ENCODE measurements at places on chromosomes 3 and 15. TPM values are rescaled to one million over a fixed set of nuclear protein-coding genes. Genes with fewer than 3 reads are reported as not detected.

Gene MST1R
- total RNA-seq, result 5.6 TPM

Gene FETUB
- total RNA-seq, result 0.36 TPM

Gene AP2M1
- total RNA-seq, result 274 TPM

Gene ACOX2
- 1.7 TPM for total RNA-seq

Gene ZNF621
- 5.1 TPM for total RNA-seq

Gene SOX14
- not detected for total RNA-seq

Gene SLC27A2
- total RNA-seq, result 6.0 TPM

Gene PLS1
- 36.4 TPM for total RNA-seq

Gene MEX3B
- total RNA-seq, result 4.7 TPM

Gene PLCL2
- 3.5 TPM for total RNA-seq

Gene PLA1A
- total RNA-seq, result 0.14 TPM

Gene GOLGA6L4
- 0.36 TPM for total RNA-seq

Gene EBLN2
- 1.7 TPM for total RNA-seq

Gene PDZRN3
- 0.22 TPM for total RNA-seq

Gene TMEM202
- not detected for total RNA-seq

Gene CYP19A1
- not detected for total RNA-seq

Gene C2CD4B
- total RNA-seq, result 0.07 TPM

Gene ARGFX
- not detected for total RNA-seq

Gene TNFAIP8L3
- not detected for total RNA-seq

Gene EIF1B
- total RNA-seq, result 10.4 TPM

Gene XCR1
- not detected for total RNA-seq

Gene UQCC5
- total RNA-seq, result 1.4 TPM

Gene CLSTN2
- total RNA-seq, result 3.0 TPM

Gene SNRPA1
- total RNA-seq, result 62.4 TPM

Gene PDE8A
- 14.9 TPM for total RNA-seq

Gene PPP1R14D
- total RNA-seq, result not detected

Gene HYAL2
- total RNA-seq, result 123 TPM

Gene FAH
- total RNA-seq, result 20.4 TPM

Gene ZNF717
- total RNA-seq, result 3.8 TPM

Gene LRRIQ4
- not detected for total RNA-seq

Gene ZPLD1
- 0.07 TPM for total RNA-seq

Gene GPR62
- not detected for total RNA-seq

Gene ENTPD3
- 0.46 TPM for total RNA-seq

Gene PTH1R
- total RNA-seq, result 1.2 TPM

Gene TRH
- not detected for total RNA-seq

Gene GAP43
- total RNA-seq, result not detected

Gene SH2D7
- not detected for total RNA-seq

Gene C3orf49
- total RNA-seq, result not detected

Gene SEC61A1
- total RNA-seq, result 242 TPM

Gene CLRN1
- not detected for total RNA-seq

Gene CNBP
- 372 TPM for total RNA-seq
